ENCODE measurements at places on chromosomes 5 and 9.

DNA sequence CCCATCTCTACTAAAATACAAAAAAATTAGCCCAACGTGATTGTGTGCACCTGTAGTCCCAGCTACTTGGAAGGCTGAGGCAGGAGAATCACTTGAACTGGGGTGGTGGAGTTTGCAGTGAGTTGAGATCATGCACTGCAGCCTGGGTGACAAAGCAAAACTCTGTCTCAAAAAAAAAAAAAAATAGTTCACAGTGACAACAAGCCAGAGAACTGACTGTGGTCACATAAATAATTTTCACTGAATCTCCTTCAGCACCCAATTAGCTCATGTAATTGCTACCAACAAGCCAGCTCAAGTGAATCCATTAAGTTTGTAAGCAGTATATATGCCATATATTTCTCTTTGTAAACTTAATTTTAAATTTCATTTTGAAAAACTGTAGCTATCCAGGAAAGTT is 14.5 kb upstream of the AFAP1L1 start:
- DNase-seq: no peak

DNA sequence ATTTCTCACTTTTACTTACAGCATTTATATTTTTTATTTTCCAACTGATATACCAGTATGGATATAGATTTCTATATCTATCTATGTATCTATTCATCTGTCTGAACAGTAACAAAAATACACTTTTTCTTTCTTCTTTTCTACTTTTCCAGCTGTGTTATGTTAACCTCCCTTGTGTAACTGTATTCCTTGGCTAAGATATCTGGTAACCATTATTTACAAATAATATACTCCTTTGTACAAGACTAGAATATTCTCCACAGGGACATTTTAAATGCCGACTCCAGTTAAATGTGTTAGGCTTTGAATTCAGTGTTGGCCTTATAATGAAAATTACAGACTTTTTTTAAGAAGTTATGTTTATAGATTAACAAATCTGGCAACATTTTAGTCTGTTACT is 168.7 kb downstream of the XRCC4 start:
- no peak for DNase-seq

GRCh38 chr9:21709464-21710058 is 92.9 kb upstream of the MTAP start:
- no peak for DNase-seq

GRCh38 chr9:15157381-15157780 is 149.6 kb downstream of the TTC39B start:
- DNase-seq: no peak

- DNase-seq: no peak
These were observed 11.9 kb downstream of the TMC1 start for GRCh38 chr9:72533322-72533721.

DNA sequence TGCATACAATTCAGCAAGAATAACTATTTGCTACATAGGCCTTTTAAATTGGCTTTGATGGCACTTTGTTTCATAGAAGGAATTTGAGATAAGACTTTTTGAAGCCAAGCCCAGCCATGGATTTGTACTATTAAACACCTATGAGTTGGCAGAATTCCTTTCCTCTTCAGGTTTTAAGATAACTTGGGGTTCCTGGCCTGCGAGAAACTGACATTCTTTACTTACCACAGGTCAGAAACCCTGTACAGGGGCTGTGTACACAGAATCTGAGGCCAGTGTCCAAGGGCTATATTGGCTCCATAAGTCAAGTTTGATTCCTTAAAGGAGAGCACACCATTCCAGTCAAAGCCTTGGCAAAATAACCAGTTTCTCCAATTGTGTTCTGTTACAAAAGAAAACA is 10.8 kb upstream of the BTNL3 start:
- no peak for DNase-seq

DNA sequence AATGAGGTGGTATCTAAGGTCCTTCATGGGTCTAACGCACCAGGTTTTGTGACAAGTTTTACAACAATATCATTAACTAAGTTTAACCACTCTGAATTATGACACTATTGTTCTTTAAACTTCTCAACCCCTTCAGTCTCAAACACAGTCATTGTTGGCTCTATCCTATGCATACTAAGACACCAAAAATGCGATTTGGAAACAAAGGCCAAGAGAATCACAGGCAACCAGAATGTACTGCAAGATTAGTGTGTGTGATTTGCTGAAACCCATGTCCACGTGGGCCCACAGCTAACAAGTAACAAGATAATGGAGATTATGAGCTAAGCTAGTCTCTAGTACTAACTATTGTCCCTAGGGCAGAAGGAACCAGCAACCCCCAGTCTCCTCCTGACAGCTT is 142.2 kb upstream of the RANBP3L start:
- no peak for DNase-seq

DNA sequence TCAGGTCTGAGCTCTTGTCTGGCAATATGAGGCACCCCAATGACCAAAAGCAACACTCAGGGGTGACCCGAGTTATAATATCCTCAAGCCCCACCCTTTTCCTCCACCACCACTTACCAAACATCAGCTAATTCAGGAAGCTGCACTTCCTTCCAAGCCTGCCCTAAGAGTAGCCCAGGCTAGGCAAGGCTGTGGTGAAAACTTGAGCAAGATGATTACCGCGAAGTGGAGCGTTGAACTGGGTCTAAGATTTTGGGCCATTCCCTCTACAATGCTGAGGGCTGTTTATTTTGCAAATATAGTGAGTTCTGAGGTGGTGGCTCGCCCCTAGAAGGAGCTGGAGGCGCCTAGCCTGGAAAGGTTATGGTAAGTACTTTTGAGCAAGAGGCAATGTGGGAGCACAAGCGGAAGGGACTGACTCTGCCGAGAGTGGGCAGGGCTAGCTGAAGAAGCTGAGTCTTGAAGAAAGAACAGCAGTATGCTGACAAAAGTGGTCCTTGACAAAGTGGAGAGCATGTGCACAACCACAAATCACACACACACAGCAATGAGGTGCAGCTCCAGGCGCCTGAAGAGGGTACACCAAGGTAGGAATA is at the start of gene HK3:
Gene HK3 (minus strand): TSS at position 51 of the 596 bp plus-strand sequence. CDS start 3,187 bp downstream, outside the sequence.
- DNase-seq: no peak

GRCh38 chr5:13412040-13412595 is 532.4 kb downstream of the DNAH5 start:
- DNase-seq: no peak

DNA sequence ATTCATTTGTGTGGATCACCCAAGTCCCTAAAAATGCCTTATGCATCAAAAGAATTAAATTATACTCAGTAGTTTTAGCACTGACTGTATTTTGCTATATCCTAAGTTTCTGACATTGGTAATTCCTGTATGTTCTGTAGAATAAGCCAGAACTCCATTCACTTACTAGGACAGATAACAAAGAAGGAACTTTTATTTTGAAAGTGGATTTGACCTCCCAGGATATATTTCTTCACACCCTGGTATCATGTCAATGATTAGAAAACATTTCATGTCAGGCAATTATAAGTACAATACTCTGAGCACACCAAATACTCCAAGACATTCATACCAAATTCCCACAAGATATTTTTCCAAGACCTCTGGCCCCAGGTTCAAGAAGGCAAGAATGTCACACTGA is 28.7 kb upstream of the MYOT start:
- DNase-seq: no peak

- DNase-seq: no peak
These were observed 128.1 kb upstream of the LMX1B start for GRCh38 chr9:126485662-126486061.

Measured in NCI-H510A (cell line).